ENCODE measurements at places on chromosomes 3 and 15.

DNA sequence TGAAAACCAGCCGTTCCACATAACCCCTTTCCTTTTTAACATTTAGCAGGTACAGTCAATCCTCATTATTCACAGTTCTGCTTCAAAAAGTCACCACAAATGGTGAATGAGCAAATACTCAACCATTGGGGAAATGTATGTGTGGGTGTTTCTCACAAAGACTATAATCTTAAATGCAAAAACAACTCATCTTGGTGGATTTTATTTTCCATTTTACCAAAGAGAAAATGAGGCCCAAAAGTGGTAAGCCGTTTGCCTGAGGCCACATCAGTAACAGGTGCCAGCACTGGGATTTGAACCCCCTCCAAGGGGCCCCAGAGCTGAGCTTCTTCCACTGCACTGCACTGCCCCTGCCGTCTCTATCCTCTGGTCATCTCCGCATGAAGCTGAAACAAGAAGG, 208.8 kb downstream of the OSBPL10 start:
- no peak for DNase-seq

DNA sequence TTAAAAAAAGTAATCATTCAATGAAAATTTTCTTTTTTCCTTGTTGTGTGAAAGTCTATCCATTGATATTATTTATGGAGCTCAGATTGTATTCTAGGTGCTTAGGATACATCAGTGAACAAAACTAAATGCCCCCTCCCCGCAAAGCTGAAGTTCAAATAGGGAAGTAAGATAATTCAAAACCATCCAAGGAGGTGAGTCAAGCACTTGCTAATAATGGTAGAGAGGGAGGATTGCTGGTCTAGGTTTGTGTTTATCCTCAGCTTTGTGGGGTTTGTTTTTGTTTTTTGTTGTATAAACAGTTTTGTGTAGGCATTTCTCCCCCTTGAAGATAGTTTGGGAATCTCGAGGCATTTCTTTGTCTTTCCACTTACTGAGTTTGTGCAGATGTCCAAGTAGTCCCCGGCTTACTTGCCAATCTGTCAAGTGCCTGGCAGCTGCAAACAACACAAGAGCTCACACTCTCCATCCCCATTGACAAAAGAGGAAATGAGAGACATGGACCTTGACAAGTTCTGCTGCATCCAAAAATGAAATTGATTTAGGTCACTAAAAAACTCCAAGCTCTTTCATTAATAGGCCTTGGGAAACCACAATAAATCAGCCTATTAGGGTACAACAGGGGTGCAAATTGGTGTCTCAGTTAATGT, 575.8 kb upstream of the TBL1XR1 start:
- no peak for DNase-seq

DNA sequence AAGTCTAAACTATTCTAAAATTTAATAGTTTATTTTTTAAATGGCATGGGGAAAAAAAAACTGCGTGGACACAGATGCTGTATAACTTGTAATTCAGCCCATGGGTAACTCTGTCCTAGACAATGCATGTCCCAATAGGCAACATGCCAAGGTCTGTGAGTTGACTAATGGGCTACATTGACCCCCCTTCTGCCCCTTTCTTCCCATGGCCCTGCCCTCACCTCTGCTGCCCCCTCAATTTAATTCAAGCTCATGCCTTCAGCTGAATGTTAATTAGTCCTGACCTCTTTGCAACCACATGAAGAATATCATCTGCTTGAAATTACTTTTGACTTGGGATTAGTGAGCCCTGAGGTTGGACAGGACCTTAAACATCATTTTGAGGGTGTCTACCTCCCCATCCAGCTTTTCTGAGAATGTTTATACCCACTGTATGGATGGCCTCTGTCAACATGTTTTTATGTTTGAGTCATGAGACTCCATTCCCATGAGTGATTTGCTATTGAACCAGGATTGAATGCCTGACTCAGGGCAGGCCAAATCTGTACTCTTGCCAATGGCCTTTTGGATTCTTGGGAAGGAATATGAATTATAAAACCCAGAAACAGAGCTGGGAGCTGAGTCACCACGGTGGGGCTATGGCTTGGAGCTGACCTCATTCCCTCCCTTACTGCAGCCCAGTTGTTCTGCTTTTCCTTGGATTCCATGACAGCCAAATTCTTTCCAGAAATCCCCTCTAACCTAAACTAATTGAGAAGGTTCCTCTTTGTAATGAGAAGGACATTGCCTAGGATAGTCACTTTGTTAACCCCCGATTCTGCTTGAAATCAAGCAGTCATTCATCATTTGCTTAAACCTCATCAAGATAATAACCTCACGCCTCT, 33.5 kb upstream of the PDE8A start:
- no peak for DNase-seq

- no peak for DNase-seq
Observed at GRCh38 chr3:53824795-53825194, 21.4 kb downstream of the CHDH start.

DNA sequence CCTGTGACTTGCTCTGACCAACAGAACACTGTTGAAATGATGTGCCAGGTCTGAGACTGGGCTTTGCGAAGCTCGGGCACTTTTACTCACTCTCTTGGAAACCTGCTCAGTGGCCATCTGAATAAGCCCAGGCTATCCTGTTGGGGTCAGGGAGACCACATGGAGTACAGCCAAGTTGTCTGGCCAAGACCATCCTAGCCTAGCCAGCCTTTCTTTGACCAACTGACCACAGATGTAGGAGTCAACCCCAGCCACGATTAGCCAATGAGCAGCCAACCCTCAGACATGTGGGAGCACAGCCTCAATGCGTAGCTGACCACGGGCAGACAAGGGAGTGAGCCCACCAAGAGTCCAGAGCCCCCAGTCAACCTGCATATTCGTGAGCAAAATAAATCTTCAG, 26.1 kb downstream of the CCR9 start:
- no peak for DNase-seq

DNA sequence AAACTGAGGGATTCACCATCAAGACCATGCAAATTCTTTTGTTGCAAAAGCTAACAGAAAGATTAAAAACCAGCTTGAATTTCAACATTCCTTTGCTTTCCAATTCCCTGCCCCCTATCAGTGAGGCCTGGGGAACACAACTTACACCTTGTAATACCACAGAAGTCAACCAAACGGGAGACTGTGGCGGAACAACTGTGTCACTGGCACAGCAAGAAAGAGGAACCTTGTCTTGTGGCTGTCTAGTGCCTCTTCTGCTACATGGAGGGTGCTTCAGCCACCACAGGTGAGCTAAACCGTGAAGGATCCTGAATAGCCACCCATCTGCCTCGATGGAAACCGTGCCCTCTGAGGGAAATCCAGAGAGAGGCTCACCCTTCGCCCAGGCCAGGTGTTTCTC, 11.4 kb downstream of the CCDC12 start:
- no peak for DNase-seq

DNA sequence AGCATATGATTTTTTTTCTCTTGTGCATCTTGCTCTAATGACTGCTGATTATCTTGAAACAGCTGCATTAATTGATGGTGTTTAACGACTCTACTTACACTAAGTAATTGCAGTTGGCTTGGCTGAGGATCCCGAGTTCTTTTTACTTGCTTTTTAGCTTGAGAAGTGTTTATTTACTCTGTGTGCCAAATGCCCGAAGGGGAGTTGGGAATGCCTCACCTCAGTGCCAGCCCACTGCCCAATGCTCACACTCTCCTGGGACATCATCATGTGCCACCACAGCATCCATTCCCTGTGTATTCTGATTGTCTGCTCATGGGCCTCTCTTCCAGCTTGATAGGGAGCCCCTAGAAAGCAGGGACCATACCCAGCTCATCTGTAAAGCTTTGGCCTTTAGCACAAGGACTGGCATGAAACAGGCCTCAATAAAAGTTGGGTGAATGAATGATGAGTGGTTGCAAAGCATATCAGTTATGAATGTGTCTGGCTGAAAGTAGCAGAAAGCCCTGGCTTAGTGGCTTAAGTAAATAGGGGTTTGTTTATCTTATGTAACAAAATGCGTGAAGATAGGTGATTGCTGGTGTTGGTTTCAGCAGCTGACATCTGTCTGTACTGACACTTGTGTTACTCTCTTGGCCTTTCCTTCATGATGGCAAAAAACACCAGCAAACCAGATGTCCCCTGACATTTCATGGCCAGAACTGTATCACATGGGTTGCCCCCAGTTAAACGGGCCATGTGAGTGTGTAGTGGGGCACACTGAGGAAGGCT, 8.1 kb downstream of the PXYLP1 start:
- no peak for DNase-seq

GRCh38 chr3:132549890-132550578, 47.0 kb upstream of the ACKR4 start:
- DNase-seq = no peak

- DNase-seq = no peak
Observed at GRCh38 chr3:113151461-113152031, 59.8 kb upstream of the BOC start.

DNA sequence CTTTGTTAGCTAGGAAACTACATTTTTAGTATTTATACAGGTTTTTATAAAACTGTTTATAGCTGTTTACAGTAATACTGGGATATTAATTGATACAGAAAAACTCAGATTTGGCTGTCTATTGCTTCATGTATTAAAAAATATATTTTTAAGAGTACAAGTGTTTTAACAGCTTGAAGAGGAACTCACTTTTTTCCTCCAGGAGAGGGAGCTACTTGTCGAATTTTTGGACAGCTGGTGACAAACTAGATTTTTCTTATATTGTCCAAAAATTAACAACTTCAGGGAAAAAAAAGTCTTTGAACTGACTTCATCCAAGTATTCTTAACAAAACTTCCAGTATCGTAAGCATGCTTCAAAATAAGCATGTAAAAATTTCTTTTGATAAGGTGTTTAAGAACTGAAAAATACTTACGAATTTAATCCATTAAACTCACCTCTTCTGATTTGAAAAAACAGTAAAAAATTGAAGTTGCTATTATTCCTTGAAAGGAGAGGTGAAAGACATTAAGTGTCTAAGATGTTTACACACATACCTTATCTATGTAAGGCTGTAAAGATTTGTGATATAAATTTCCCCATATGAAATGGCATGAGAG, 4.0 kb downstream of the DIPK2A start:
- DNase-seq = no peak

GRCh38 chr3:41031401-41031800, 167.9 kb upstream of the CTNNB1 start:
- no peak for DNase-seq

DNA sequence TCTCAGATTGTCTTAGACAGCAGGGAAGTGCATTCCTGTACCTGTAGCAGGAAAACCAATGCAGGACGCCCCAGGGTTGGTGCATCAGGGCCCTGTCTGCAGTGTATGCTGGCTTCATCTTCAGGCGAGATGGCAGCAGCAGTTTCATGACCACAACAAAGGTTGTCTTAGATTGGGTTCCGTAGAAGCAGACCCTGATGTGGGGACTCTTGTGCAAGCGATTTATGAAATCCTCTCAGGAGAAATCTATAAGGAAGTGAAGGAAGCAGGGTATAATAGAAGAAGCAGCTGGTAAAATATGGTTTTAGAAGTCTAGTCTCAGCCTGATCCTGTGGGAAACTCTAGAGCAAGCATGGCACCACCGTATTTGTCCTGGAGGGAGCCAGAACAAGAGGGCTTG, 25.0 kb downstream of the DNAH1 start:
- DNase-seq = no peak

- no peak for DNase-seq
Observed at GRCh38 chr3:46102059-46102779, 74.9 kb upstream of the XCR1 start.

DNA sequence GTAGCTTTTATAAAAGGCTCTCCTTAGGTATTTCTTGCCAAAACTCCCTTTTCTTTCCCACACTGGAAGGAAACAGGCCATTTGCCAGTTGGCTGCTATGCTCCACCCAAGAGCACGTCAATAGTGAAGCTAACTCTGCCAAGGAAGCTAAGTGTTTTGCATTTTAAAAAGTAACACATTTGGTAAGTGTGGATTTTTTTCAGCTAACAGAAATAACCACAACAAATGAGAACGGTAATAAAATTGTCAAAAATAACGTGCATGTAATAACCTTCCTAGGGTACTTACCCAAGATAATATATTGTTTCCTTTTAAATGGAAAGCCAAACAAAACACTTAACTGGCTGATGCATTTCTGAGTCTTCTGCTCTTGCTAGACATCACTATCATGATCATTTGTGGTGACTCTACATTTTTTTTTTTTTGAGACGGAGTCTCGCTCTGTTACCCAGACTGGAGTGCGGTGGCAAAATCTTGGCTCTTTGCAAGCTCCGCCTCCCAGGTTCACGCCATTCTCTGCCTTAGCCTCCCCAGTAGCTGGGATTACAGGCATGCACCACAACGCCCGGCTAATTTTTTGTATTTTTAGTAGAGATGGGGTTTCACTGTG, 4.6 kb downstream of the DPP8 start:
- DNase-seq = no peak

GRCh38 chr15:83207009-83207659, 489 bp downstream of the HDGFL3 start:
- DNase-seq = no peak

DNA sequence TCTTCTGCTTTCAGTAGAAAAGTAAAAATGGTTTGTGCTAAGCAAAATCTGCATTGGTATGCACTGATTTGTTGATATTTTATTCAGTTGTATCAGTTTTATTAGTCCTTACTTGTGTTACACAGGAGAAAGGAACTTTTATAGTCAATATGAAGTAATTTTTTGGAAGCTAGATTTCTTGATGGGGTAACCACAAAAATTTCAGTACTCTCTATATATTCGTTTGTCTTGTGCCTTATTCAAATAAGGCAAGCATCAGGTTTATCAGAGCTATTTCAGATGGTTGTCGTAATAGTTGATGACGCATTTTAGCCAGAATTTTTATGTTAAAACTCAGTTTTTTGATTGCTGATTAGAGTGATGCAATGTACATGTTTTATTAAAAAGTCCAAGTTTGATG, 50.7 kb upstream of the NIPA1 start:
- no peak for DNase-seq

- peak; percentile 33 for DNase-seq
Observed at GRCh38 chr15:47717036-47717612, at the start of gene SEMA6D. Gene SEMA6D, plus strand, starts transcription at chr15:47717505. Its CDS starts 42,294 bp downstream, at chr15:47759799.

GRCh38 chr3:190269101-190269500, 53.1 kb downstream of the CLDN1 start:
- DNase-seq = no peak

- DNase-seq = no peak
Observed at GRCh38 chr3:51557993-51558392, 19.5 kb downstream of the RAD54L2 start.

- no peak for DNase-seq
Observed at GRCh38 chr3:123419850-123420297, 29.0 kb downstream of the ADCY5 start.

DNA sequence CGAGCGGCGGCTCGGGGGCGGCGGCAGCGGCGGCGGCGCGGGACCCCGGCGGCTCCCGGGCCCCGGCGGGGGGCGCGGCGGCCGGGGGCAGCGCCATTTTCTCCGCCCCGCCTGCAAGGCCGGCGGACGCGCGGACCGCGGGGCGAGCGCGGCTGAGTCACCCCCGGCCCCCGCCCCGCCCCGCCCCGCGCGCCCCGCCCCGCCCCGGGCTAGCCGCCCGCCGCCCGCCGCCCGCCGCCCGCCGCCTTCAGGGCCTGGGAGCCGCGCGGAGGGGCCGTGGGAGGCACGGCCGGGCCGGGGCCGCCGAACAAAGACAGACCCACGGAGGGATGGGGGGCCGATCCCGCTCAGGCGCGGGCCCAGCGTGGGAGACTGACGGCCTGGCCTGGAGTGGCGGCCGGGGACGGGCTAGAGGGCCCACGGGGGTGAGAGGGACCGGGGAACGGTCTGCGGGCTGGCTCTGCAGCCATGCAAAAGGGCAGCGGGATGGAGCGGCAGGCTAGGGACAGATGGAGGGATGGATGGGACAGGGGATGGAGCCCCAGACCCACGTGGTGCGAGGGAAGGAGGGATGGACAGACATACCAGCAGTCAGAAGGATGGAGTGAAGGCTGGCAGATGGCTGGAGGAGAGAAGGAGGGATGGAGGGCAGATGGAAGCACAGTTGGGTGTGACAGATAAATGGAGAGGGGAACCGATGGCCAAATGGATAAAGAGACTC, at the start of gene EIF4E3:
Gene EIF4E3, minus strand, starts transcription at position 132 of the 721 bp plus-strand sequence. Its CDS starts 35 bp downstream, at position 97.
- peak; percentile 51 for DNase-seq

Data from D721Med (cell line).